ENCODE measurements at places on chromosomes 2 and 18. TPM values are rescaled to one million over a fixed set of nuclear protein-coding genes. Genes with fewer than 3 reads are reported as not detected.

IL1R2 gene
- total RNA-seq = 0.34 TPM

KLF11 gene
- 6.9 TPM for total RNA-seq

DBI gene
- 222 TPM for total RNA-seq

LANCL1 gene
- total RNA-seq = 36.3 TPM

COL6A3 gene
- 0.07 TPM for total RNA-seq

CENPO gene
- total RNA-seq = 38.9 TPM

ITPRIPL1 gene
- 1.7 TPM for total RNA-seq

SUCLG1 gene
- 78.9 TPM for total RNA-seq

ZNF513 gene
- 13.1 TPM for total RNA-seq

DNA sequence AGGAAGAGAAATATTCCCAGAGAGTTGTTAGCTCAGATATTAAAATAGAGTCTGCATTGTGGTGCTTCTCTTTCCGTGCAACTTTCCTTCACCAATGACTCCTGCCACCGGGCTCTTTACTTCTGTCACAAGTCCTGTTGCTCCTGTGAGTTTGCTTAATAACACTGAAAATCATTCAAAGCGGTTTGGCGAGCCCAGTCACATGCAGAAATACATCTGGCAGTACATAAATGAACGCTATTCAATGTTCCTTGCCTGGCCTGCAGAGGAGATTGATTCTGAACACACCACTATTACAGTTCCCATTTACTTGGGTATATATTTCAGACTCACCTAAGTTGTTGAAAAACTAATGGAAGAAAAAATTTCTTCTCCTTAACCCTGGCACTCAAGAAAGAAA lies 276.6 kb downstream of the ZNF521 start:
- no peak for DNase-seq

- no peak for DNase-seq
Observed at GRCh38 chr2:42248846-42249245, 79.7 kb downstream of the EML4 start.

- no peak for DNase-seq
Observed at GRCh38 chr2:70391988-70392387, 90.1 kb upstream of the FAM136A start.

- no peak for DNase-seq
Observed at GRCh38 chr2:149766339-149766738, 178.8 kb upstream of the MMADHC start.

DNA sequence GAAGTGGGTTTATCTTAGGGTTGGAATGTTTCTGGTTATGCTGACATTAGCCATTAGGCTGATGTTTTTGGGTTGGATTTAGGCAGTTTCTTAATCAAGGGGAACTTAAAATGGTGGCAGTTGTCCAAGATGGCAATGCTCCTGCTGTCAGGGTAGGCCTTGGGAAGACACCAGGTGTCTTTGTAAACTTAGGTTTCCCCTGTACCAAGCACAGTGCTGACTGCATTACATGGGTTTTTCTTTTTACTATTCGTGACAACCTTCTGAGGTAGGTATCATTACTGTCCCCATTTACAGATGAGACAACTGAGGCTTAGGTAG lies 528 bp upstream of the ATG16L1 start:
- DNase-seq = no peak

DNA sequence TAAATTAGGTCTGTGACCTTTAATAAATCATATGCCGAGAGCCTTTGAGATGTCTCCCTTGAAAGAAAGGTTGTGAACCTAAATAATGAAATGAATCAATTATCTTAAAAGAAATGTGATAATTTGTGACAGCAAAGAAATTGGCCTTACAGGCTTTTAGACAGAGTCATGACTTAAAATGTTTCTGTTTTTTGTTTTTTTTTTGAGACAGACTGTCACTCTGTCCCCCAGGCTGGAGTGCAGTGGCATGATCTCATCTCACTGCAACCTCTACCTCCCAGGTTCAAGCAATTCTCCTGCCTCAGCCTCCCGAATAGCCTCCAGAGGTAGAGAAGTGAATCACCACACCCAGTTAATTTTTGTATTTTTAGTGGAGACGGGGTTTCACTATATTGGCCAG lies 898.0 kb downstream of the CNTNAP5 start:
- DNase-seq = no peak

GRCh38 chr18:58848685-58849084 lies 16.0 kb upstream of the ZNF532 start:
- DNase-seq = no peak

DNA sequence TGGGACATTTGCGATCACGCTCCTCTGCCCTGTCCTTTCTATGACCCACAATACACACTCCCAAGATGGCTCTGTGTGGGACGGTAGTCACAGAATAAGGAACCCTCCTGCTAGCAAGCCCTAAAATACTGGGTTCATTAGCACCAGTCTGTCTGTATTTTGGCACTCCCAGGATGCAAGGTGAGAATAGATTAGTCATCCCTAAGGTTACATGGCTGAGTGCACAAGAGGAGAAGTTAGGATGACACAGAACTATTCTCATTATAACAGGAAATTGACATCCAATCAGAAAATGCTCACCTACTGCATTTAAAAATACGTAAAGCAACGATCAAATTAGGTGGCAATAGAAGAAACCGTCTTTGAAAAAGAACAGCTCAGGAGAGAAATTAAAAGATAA lies 590.2 kb downstream of the EPHA4 start:
- DNase-seq = no peak

DNA sequence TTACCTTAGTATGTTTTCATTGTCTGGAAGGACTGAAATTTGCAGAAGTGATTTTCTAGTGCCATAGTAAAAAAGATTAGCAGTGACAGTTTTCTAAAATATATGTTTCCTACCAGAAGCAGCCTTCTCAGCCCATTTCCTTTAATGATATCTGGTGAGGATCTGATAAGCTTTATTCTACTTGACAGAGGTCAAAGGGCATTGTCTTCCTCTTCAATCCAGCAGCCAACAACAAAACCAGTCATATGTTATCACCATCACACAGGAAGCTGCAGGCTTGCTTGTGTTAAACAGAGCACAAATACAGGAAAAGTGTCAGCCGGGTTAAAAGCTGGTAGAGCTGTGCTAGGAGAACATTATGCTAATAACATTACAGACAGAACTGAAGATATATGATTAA lies 35.6 kb upstream of the ZSWIM2 start:
- DNase-seq = no peak

GRCh38 chr2:151297882-151298281 lies 8.4 kb upstream of the NMI start:
- no peak for DNase-seq

DNA sequence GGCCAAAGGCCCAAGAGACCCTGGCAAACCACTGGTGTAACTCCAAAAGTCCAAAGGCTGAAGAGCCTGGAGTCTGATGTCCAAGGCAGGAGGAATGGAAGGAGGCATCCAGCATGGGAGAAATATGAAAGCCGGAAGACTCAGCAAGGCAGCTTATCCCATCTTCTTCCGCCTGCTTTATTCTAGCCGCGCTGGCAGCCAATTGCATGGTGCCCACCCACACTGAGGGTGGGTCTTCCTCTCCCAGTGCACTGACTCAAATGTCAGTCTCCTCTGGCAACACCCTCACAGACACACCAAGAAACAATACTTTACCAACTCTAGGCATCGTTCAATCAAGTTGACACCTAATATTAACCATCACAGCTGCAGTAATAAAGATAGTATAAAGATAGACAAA lies 34.1 kb downstream of the MAPK4 start:
- no peak for DNase-seq

DNA sequence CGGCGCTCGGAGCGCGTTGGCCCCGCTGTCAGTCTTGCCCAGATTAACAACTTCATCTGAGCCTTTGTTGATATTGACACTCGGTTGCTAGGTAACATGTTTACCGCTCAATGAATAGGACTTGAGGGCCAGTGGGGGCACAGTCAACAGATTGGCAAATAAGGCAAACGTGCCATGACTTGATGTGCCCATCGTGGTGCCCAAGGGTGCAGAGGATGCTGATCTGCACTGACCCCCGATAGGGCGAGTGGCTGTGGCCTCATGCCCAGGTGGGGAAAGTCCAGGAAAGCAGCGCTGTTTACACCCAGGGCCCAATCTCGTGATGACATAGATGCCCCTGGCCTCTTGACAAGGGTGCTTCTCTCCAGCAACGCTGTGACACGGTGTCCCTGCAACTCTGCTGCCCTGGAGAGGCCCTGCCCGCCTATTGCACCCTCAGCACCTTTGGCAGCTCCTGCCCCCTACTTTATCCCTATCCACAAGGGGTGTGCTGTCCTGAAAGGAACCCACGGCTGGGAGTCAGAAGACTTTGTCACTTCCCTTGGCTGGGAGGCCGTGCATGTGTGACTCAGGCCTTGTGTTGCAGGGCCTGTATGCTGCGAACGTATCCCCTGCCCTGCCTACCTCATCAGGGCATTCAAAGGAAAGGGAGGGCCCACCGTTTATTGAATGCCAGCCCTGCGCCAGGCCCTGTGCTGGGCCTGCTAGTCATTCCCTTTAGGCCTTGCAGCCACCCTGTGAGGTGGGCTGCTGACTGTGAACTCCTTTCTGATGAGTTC lies 158.0 kb downstream of the INHBB start:
- no peak for DNase-seq

DNA sequence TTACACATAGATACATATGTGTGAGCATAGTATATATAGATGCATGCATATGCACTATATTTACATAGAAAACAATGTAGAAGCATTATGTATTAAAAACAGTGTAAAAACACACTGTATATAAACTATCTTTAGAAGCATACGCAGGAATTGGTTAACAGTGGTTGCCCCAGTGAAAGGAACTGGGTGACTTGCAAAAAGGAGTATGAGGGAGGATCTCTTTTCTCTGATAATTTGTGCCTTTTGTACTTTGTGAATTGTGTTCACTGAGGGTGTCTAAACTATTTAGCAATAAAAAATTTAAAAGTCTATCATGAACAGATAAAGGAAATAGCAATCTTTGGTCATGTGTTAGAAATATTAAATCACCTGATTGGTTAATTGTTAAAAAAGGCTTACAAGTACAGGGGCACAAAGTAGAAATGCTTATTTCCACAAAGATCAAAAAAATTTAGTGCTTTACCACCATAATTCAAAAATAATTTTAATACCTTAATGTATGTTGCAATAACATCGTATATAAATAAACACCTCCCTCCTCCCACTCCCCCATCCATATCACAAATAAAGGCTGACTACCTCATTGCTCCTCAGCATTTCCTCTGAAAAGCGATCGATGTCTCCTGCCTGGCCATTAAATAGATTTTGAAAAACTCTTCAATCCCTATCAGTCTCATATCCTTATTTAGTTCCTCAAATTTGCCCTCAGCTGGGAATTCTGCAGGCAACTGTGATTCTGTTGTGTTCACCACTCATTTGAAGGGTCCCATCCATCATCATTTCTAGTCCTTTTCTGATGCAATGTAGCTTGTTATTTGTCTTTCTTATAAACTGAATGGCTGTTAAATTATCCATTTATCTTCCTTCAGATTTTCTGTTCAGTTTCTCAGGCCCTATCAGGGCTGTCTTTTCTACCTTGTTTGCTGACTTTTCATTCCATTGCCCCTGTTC lies 257.3 kb downstream of the AGPS start:
- DNase-seq = no peak

DNA sequence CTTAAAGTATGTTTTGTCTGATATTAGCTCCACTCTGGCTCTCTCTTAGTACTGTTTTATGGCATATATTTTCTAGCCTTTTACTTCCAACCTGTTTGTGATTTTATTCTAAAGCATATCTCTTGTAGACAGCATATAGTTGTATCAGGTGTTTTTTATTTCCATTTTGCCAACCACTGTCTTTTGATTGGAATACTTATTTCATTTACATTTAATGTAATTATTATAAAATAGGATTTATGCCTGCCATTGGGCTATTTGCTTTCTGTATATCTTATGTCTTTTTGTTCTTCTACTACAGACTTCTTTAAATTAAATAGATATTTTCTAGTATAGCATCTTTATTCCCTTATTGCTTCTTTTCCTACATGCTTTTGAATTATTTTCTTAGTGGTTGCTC lies 67.3 kb downstream of the LRRC30 start:
- DNase-seq = no peak

DNA sequence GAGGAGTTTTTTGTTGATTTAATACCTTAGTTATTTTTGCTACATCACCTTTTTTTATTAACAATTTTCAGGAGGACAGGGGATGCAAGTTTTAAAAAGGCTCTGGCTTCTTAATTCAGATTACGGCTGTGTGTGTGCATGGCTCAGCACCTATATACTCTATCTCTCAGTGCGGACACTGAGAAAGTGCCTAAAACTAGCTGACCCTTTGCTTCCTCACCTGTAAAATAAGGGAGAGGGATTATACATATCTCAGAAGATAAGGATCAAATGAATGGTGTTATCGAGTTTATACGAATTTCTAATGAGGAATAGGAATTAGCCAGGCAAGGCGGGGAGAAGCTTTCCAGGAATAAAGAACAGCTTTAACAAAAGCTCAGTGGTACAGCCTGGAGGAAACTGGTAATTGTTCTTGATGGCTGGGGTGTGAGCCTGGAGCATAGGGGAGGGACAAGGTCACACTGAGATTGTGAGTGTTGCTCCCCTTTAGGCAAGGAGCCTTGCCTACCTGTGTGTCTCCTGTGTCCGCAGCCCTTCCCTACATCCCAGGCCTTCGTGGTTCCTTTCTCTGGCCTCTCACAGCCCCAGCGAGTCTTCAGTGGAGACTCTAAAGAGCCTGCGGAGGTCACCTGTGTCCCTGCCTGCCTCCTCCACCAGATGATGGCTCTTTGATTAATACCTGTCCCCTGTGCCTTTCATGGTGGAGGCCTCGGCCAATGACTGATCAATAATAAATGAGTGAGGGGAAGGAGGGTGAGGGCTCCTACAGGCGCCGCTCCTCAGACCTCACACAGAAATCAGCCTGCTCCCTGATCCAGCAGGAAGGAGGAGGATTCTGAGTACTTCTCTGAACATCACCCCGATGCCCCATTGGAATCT lies 92.7 kb downstream of the DDX1 start:
- DNase-seq = no peak

DNA sequence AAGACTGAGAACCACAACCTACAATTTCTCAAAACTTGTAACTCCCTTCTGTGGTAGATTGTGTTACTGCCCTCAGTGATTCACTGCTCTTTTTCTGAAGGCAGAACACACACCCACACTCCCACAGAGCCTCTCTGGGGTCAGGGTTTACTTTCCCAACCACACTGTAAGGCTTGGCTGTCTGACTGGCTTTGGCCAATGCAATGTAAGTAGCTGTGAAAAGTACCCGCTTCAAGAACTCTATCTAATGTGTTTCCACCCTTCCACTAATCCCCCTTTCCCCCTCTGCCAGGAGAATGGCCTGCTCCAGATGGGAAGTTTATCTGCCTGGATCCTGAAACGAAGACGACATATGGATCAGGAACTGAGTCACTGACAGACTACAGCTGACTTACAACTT lies 222.7 kb downstream of the CDH2 start:
- no peak for DNase-seq

DNA sequence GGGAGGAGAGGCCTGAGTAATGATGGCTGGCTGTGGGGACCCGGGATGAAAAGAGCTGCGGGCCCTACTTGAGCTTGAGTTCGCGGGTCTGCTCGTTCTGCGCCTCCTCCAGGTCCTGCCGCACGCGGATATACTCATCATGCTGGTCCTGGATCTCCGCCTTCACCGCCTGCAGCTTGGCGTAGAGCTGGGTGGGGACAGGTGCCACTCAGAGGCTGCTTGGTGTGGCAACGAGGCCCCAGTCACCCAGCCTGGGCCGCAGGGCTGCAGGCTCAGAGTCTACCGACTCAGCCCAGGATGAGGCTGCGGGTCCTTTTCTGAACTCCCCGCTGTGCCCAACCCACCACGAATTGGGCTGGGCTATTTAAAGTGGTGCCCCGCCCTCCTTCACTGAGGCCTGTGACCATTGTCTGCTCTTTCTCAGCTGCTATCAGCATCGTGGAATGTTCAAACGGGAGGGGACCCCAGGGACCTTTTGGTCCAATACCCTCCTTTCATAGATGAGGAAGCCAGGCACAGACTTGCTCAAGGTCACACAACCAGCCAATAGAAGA lies 28.0 kb downstream of the KIF3C start:
- no peak for DNase-seq
